NCI-H1930 (cell line): ENCODE measurements at places on chromosomes 3 and 15.

- DNase-seq, result no peak
These were observed 135.0 kb upstream of the CCNL1 start for GRCh38 chr3:157294953-157295352.

- DNase-seq, result no peak
These were observed 96.3 kb upstream of the P2RY1 start for GRCh38 chr3:152738656-152739055.

GRCh38 chr3:81516042-81516441 lies 245.4 kb downstream of the GBE1 start:
- no peak for DNase-seq

- DNase-seq, result no peak
These were observed 2.0 kb downstream of the SIDT1 start for GRCh38 chr3:113534365-113534764.

DNA sequence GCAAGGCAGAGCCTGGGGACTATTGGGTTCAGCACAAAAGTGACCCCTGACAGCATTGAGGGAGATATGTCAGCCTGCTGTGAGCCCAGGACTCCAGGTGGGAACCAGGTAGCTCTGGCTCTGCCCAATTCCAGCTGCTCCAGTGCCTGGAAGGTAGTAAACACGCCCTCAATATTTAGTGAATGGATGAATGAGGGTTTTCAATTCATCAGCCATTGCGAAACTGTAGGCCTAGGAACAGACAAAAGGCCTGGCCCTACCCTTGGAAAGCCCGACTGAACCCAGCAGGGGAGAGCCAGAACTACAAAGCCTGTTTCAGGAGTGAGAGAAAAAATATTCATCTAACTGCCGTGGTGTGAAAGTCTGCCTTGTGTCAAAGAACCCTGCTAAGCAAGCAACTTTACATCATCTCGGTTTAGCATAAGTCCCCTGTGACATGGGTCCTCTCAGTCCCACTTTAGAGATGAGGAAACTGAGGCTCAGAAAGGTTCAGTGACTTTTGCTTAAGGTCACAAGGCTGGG lies 8.1 kb upstream of the CSK start:
- no peak for DNase-seq

- no peak for DNase-seq
These were observed 6.1 kb upstream of the LTF start for GRCh38 chr3:46470831-46471230.

- DNase-seq, result no peak
These were observed 226.0 kb downstream of the TJP1 start for GRCh38 chr15:29596266-29596665.
